ENCODE measurements at places on chromosomes 12 and 14.

DNA sequence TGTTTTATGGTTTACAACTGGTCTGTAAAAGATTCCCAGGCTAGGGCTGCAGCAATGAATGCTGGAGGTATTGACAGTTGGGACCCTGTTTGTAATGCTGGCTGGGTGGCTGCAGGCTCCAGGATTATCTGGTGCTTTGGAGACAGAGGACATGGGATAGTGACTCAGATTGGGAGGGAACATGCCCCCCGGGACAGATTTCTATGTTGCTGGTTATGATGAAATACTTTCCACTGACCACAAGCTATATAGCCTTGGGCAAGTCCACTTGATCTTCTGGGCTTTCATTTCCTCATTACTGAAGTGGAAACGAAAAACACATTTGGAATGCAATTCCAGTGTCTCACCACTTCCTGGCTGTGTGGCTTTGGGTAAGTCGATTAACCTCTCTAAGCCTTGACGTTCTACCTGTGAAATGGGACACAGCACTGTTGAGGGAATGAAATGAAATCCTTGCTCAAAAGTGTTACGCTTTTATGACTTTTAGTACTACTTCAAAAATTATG is 6.3 kb upstream of the TPCN1 start:
- no peak for DNase-seq

DNA sequence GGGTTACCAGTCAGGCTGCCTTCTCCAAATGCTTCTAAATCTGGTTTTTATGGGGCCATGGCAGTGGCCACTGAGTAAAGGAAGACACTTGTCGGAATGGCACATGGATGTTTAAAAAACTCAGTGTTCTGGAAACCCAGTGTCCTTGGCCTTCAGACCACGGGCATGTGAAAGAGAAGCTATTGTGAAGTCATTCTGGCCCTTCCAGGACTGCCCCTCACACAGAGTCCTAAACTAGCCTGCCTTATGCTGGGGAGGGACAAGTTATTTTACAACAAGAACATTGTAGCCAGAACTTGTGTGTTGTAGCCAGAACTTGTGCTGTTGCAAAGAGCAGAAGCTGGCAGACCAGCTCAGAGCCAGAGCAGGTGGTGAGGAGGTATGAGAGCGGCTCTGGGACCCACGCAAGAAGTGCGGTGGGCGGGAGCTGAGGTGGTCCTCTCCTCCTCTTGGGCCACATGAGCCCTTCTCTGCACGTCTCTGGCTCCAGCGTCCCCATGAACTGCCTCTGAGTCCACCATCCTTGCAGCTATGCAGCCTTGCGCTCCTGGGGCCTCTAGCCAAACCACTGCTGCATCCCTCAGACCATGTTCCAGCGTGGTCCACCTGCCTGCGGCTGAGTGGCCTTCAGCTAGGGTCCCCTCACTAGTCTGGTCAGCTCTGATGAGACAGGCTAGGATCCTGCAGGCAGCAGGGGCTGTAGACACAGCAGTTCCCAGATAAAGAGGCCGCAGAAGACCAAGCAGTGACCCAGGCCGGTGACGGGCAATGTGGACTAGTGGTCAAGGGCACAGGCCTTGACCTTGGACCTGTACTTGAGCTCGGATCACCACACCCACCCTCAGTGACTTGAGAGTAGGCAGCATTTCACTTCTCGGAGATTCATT is 32.5 kb downstream of the MMAB start:
- no peak for DNase-seq

DNA sequence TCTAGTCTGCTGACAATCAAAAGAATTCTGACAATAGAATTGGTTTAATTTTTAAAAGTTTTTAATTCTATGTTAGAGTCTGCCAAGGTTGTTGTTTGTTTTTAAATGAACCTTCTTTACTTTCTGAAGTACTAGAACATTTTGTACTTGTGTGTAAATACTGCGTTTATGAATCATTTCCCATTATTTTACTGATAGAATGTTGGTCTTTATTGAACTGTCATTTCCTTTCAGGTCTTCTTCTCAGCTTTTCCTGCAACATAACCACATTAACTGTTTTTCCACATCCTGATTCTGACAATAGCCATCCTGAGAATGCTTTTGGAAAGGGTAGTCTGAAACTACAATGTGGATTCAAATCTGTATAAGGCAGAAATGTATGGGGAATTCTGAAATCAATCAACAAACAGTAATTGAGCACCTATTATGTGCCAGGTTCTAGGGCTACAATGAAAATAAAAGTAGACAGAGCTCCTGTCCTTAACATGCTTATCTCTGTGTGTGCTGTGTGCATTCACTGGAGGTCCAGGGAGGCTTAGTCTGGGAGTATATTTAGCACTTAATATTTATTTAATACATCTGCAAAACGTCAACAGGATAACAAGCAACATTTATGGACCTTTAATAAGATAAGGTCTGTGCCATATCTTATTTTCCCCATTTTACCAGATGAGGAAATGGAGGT is 73.1 kb upstream of the SLC38A2 start:
- no peak for DNase-seq

GRCh38 chr12:91567100-91567485 is 384.5 kb upstream of the DCN start:
- DNase-seq, result no peak

DNA sequence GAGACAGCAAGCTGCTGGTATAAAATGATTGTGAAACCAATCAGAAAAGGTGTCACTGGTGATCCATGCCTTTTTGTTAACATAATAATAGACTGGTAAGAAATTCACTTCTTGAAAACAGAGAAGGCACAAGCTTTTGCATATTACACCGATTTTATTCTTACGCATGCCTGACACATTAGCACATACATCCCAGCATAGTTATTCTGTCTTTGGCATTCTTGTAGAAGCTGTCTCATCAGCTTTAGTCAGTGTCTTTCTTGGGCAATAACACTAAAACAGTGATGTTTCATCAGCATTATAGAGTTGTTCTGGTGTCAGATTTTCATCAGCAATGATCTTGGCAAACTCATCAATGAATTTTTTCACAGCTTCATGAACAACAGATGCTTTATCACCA is 283.4 kb upstream of the TMTC1 start:
- no peak for DNase-seq

DNA sequence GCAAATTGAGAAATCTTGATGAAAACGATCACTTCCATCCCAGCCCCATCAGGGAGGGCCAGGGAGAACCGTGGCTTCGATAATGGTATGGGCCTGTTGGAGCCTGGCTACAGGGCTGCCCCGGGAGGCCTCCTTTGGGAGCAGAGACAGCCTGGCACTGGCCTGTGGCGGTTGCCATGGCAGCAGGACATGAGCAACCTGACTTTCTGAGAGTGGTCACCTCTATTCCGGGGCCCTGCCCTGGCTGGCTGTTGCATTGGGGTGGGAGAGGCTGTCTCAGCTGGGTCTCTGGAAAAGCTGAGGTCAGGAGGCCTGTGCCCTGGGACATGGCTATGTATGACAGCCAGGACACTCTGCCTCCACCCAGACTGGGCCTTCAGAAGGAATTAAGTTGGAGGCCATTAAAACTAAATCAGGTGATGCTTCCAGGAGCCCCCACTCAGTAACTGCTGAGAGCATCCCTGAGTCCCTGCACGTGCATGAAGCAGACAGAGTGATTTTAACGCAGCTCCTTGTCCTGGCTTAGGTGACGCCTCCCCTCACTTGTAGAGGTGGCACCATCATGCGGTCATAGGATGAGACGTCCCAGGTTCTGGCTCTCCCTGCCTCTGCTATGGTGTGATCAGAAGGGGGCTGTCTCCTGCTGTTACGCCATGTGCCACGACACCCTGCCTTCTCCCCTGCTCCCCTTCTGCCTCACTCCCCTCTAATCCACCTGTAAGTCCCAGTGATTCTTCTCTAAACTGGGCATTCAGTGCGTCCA is 126.3 kb downstream of the SLC25A47 start:
- no peak for DNase-seq

GRCh38 chr12:91380631-91381030 is 198.0 kb upstream of the DCN start:
- no peak for DNase-seq

DNA sequence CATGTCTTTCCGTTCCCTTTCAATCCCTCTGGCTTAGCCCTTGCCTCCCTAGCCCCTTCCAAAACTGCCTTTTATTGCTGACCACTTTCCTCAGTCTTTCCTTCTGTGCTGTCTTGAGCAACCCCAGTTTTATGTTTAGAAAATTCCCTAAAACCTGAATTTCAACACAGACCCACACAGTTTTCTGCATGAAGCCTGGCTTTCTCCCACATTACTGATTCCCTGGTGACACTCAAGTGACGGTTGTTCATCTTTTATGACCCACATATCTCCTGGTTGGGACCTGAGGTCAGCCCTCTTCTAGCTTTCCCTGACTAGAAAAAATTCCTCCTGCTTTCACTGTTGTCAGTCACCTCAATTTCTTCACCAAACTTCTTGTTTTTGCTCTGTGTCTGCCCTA is 21.0 kb downstream of the FGD4 start:
- no peak for DNase-seq

DNA sequence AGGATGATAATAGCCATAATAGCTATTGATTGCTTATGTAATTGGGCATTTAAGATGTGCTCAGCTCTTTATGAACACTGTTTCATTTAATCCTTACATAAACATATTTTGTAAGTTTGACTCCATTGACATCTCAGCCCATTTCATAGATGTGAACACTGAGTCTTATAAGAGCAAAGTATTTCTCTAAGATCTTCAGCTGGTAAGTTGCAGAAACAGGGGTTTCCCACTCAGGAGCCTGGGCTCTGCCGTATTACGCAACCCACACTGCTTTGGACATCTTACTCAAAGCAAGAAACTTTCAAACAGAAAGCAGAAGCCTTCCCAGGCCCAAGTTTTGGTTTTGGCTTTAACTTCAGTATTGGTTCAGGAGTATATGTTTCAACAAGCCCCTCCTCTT is 705.1 kb downstream of the MED13L start:
- no peak for DNase-seq

DNA sequence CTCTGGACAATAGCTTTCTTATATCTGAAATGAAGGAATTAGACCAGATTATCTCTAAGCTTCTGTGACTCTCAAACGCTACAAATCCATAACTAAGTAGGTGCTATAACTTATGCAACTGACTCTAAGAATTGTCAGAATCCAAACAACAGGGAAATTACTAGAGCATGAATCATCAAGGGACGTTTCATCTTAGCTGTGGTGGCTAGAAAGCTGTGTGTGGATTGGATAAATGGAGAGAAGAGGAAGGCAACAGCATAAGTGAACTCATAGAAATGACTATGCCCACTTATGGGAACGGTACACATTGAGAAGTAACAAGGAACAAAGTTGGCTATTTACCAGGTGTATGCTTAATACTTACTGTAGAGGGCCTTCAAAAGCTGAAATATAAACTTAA is 96.0 kb upstream of the NEDD1 start:
- no peak for DNase-seq

DNA sequence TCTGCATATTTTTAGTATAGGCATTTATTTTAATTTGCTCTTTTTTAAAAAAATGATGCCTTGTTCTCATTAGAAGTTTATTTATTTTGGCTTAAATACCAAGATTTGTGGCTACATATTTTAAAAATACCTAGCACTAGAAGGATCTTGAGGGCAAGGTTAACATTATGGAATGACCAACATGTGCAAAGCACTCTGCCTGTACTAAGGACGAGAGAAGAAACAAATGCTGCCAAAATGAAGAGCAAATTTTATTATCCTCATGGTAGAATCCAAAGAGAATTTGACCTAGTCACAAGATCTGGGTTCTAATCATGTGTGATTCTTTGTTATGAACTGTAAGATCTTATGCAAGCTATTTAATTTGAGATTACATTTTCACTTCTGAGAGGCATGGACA is 2.8 kb downstream of the CAND1 start:
- no peak for DNase-seq

DNA sequence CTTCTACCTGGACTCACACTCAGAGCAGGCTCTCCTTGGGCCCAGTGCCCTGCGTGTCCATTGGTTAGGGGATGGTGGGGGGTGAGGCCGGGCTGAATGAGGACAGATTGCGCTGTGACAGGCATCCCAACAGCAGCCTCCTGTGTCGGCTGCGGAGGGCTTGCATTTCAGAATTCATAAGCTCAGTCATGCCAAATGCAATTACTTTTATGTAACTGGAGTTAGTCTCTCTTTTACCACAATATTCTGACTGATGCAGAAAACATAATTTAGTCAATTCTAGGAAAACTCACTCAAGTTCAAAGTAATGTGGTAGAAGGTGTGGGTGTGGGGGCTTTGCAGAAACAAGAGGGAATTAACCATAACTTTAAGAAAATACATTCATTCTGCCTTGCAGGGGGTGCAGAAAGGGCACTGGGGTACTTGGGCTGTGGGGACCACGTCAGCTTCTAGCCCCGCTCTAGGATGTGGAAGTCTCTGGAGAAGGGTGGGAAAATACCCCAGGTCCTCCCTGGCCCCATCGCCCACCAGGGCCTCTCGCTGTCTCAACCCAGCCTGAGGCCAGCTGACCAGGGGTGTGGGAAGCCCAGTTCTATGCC is 257.7 kb downstream of the ADGRD1 start:
- no peak for DNase-seq

DNA sequence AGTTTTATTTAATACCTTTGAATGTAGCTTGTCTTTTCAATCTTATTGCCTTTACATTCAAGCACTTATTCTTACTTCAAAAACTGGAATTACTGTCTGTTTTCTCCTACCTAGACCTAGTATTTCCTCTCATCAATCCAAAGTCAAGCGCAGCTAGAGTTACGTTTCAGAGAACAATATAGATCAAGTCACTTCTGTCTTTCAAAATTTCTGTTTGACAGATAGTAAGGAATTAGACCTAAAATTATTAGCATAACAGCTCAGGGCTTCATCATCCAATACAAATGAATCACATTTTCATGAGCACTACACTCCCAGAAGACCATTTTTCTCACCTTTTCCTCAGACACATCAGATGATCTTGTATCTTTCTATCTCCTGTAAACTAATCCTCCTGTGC is 170.6 kb downstream of the CCDC59 start:
- no peak for DNase-seq

- no peak for DNase-seq
These were observed 5.6 kb upstream of the SPATA7 start for GRCh38 chr14:88379706-88380343.

- no peak for DNase-seq
These were observed 809 bp downstream of the AP1G2 start for GRCh38 chr14:23566778-23567185.

DNA sequence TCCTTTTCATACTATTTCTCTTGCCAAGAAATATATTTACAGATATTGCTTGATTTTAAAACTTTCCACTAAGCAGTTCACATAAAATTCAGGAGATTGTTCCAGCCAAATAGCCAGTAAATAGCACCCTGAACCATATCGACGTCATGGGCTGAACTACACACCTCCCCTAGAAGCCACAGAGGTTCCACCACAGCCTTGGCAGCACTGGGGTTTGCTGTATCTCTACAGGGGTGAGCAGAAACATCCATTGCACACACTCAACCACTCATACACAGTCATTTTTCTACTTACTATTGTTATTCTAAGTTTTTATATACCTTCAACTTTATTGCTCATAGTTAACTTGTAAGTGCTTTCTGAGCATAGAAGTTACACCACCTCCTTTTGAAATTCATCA is 8.1 kb upstream of the EIF2S3B start:
- peak; percentile 74 for DNase-seq

DNA sequence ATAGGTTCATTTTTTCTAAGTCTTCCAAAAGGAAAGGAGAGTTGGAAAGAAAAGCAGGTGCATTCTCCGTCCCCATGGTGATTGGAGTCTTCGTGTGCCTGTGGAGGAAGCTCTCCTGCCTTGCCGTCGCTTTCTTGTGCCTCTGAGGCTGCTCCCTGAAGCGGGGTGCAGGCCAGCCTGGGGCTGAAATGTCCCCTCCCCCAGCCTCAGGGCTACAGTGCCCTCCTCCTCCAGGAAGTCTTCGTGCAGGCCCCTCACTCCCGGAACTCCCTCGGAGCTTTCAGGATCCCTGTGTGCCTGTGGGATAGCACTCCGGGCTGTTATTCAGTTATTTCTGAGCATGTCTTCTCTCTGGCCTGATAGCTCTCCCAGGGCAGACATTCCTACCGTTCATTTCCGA is 569.2 kb downstream of the VRK1 start:
- DNase-seq, result no peak

All from CD8-positive, alpha-beta memory T cell (primary cell).